ENCODE measurements at places on chromosomes 5 and 9.
A peak's percentile ranks its signal among the peaks of the same experiment; 100 is the strongest.

DNA sequence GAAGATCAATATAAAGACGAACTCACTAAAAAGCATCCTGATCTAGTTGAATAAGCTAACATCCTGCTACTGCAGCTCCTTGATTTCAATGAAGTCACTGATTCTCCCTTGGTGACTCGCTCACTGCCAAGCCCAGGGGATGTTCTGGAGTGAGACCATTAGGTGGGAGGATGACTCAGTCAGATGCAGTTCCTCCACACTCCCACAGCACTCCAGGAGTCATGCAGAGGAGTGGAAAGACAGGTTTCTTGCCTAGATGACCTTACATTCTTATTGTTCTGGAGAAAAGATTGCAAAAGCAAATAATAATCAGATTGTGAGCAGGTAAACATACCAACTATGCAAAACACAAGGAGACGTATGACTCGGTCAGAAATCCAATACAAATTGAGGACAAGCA lies 15.3 kb downstream of the GCNT4 start:
- DNase-seq: no peak

DNA sequence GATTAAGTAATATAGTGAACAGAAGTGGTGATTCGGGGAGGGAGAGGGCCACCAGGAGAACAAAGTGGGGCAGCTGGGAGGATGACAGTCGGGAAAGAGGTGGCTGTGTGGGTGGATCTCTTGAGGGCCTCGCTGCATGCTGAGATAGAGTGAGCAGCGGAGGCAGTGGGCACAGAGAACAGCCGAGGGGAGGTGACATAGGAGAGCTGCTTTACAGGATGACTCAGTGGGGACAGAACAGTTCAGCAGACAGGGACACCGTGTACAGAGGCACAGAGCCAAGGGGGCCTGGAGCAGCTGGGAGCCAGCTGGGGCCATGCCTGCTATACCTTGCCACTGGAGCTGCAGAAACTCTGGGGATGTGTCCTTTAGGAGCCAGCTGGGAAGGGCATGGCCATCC lies 273.9 kb downstream of the GADD45G start:
- DNase-seq: no peak

GRCh38 chr9:715300-715699 lies 126.2 kb upstream of the DMRT1 start:
- no peak for DNase-seq

- no peak for DNase-seq
Observed at GRCh38 chr5:56490971-56491468, 257.9 kb upstream of the ANKRD55 start.

DNA sequence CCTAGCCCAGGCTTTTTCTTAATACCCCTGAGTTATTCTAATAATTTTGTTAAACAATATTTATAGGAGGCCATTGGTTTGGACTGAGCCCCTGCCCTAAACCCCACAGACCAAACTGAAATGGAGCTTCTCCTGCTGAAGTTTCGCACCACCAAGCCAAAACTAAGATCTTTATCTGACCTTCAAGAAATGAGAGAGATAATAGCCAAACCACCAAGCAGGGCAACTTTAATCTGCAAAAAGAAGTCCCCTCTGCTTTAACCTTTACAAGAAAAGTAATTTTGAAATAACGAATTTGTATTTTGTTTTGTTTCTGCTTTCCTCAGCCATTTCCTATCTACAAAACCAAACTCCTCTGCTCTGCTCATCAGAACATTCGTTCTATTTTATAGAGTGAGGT lies 125.5 kb downstream of the PIK3R1 start:
- DNase-seq: no peak

DNA sequence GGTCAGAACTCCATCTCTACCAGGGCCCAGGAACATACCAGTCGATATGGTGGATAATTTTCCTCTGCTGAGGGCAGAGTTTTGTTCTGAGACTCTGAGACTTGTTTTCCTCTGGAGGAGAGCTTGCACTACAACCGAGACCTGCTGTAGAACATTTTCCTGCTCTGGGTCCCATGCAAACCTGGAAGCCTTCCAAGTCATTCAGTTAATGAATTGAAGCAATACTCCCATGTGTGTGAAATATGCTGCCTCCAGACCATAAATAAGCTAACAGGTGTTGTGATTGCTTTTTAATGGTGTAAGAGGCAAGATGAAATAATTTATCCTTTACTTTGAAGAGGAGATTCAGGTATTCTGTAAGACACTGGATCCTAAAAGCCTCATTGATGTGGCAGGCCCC lies 372.8 kb downstream of the TMEM167A start:
- DNase-seq: no peak

GRCh38 chr5:175148636-175149172 lies 295.3 kb downstream of the DRD1 start:
- no peak for DNase-seq

GRCh38 chr5:168985454-168985853 lies 315.5 kb downstream of the SLIT3 start:
- peak; percentile 41 for DNase-seq

DNA sequence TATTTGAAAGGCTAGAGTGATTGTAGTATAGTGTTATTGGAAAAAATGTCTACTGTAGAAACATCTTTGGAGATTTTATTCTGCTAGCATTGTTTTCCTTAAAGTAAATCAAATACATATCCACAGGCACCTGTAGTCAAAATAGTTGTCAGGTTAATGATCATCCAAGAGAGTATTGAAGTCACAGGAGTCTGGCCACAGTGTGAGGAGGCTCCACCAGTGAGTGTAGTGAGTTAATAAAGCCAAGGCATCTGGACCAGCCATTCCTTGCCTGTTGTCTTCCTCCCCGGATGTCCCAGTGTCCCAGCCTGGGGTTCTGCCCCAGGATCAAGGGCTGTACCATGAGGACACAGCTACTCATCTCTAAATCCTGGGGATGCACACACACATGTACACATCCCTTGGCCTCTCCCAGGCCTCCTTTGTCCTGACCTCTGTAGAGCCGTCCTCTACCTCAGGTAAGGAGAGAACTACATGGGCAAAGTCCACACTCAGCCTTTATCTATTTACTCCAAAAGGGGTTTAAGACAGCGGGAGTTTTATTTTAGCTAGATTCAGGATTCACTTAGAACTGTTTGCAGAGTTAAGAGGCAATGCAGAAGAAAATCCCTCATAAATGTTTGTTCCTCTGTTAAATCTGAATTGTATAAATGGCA lies 3.7 kb downstream of the PIK3R1 start:
- no peak for DNase-seq

DNA sequence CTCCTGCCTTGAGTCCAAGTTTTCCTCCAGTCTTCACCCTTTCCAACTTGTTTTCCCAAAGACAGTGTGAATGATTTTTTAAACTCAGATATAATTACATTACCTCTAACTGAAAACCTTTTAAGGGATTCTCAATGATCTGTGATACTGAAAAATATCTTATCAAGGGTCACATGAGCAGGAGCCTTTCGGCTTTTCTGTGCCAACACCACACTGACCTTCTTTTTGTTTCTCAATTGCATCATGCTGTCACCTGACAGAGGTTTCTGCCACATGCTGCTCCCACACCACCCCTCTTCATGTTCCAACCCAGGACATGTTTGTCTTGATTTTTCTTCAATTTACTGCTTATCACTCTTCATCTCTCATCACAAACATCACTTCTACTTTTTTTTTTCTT lies 820.0 kb downstream of the PRELID2 start:
- DNase-seq: no peak

GRCh38 chr5:62029303-62029702 lies 276.7 kb upstream of the KIF2A start:
- DNase-seq: no peak

GRCh38 chr9:70049236-70049635 lies 5.6 kb downstream of the MAMDC2 start:
- DNase-seq: no peak

GRCh38 chr9:114410910-114411309 lies 23.1 kb upstream of the AKNA start:
- DNase-seq: no peak

DNA sequence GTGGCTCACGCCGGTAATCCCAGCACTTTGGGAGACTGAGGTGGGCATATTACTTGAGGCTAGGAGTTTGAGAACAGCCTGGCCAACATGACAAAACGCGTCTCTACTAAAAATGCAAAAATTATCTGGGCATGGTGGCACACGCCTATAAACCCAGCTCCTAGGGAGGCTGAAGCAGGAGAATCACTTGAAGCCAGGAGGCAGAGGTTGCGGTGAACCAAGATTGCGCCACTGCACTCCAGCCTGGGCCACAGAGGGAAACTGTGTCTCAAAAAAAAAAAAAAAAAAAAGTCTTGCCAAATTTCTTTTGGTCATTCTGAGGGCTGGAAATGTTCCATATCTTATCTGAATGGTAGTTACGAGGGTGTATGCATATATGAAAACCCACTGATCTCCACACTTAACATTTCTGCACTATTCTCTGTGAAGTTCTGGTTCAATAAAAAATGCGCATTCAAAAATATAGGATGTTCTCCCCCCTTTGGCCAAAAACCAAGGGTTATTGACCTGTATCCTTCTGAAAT lies 13.5 kb upstream of the NIPAL4 start:
- DNase-seq: no peak

- no peak for DNase-seq
Observed at GRCh38 chr5:10145923-10146401, 103.7 kb downstream of the ATPSCKMT start.

GRCh38 chr9:6590772-6591384 lies 54.7 kb downstream of the GLDC start:
- no peak for DNase-seq

- DNase-seq: no peak
Observed at GRCh38 chr9:36134761-36135505, 1.6 kb upstream of the GLIPR2 start.

GRCh38 chr5:153425914-153426313 lies 64.6 kb upstream of the GRIA1 start:
- DNase-seq: peak; percentile 78

- no peak for DNase-seq
Observed at GRCh38 chr9:132606066-132606465, 23.7 kb downstream of the BARHL1 start.

DNA sequence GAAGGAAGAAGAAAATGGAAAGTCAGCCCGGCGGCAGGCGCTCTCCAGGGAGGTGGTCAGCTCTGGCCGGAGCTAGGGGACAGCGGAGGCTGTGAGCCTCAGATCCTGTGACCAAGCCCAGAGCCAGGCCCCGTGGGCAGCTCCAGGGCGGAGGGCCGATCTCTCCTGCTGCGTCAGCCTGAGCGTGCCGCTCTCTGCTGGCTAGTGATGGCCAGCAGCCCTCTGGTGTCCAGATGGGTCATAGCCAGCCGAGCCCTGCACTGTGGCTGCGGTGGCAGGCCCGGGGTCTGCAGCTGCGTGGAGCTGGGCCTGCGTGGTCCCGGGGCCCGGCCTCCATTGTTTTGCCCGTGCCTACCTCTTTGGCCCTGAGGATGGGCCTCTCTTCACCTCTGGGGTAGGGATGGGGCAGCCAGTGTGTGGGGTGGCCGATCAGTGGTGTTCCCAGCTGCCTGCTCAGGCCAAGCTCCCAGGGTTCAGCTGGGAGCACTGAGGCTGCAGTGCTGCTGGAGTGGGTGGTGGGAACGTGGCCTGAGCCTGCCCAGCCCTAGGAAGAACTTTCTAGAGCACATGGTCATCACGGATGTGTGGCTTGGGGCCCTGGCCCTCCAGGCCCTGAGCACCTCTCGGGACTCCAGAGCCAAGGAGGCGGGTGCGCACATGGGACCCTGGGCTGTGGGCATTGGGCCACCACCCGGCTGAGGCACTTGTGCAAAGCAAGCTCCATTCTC lies 17.1 kb upstream of the NRARP start:
- DNase-seq: peak; percentile 71

DNA sequence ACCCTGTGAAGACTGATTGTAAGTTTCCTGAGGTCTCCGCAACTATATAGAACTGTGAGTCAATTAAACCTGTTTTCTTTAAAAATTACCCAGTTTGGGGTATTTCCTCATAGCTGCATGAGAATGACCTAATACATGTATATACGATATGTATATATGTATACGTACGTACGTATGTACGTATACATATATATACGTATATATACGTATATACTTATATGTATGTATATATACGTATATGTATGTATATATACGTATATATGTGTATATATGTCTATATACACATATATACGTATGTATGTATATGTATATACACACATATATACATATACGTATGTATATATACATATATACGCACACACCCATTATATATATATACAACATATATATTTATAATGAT lies 1153.0 kb upstream of the CDH18 start:
- DNase-seq: no peak

GRCh38 chr9:99449726-99450125 lies 227.6 kb downstream of the SEC61B start:
- no peak for DNase-seq

- DNase-seq: no peak
Observed at GRCh38 chr9:98416294-98417248, 161.1 kb upstream of the TBC1D2 start.

- DNase-seq: no peak
Observed at GRCh38 chr5:10886497-10886896, 125.5 kb upstream of the DAP start.

DNA sequence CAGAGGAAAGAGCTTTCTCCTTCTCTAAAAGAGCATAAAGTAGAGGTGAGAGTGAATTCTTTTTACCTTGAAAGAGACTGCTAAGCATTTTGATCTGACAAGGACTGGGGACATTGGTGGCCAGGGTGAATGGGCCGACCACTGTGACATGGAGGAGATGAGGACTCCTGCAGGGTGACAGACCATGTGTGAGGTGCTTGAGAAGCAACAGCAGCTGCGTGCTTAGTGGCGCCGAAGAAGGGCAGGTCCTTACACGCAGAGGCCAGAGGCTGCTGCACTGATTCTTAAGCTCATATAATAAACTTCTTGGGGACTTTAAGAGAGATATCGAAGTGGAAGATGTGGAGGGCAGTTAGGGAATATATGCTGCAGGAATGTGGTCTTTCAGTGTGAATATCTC lies 8.7 kb upstream of the JAKMIP2 start:
- DNase-seq: no peak

GRCh38 chr5:68071282-68071632 lies 144.3 kb upstream of the PIK3R1 start:
- no peak for DNase-seq

- DNase-seq: no peak
Observed at GRCh38 chr5:127571314-127572131, 54.1 kb downstream of the PRRC1 start.

DNA sequence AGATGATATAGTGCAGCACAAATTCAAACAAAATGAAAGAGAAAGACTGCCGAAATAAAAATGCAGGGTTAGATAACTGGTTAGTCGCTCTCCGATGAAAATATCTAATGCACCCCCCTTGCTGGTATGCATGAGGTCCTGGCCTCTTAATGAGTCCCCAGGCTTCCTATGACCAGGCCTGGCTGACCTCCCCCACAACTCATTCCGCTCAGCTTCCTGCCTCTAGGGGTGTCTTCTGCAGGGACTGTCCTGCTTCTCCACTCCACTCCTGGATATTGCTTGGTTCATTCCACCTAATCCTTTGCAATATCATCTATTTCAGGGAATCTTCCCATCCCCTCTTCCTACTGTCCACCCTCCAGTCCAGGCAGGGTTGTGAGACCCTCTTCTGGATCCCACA lies 341.8 kb downstream of the ASTN2 start:
- no peak for DNase-seq

- peak; percentile 11 for DNase-seq
Observed at GRCh38 chr5:158537366-158537765, 562.4 kb downstream of the EBF1 start.
